NCI-H460 (cell line): ENCODE measurements at places on chromosomes 13 and 19.

DNA sequence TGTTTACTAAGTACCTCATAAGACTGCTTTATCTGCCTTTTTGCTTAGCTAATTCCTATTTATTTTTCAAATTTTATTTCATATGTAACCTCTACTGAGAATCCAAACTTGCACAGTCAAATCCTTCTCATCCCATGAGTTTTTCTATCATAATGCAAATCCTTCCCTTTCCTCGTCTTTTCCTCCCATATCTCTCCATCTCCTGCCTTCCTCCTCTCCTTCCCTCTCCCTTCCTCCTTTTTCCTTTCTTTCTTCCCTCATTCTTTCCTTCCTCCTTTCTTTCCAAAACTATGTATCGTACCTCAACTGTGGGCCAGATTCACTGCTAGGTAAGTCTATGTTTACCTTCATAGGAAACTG, 201.4 kb upstream of the TMTC4 start:
- DNase-seq: no peak

DNA sequence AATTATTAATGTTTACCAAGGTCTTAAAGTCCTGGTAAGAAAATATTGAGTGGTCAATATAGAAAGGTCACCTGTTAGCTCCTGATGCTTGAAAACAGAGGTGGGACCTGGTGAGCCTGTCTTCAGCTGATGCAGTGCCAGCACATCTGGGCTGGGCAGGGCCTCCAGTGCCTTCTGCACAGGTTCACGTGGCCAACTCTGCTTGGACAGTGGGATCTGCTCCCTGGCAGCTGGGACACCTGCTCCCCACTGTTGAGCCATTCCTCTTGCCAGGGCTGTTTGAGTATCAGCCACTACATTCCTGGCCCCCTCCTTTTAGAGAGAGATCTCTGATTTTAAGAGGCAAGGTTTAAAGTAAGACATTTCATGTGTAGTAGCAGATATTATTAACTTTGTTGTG, 135.0 kb downstream of the TM9SF2 start:
- DNase-seq: no peak

DNA sequence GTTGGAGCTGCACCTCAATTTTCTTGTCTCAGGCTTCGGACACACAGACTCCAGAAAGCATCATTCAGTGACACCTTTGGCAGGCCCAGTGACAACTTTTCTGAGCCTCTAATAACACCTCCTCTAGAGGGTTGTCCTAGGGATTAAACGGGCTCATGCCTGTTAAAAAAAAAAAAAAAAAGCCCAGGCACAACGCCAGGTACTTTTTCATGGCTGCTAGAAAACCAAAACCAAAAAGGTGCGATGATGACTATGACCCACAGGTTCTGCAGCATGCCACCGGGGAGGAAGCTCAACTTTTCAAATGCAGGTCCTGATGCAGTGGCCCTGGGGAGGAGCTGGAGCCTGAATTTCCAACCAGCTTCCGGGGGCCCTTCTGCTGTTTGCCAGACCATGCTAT, 184.2 kb downstream of the ABCC4 start:
- DNase-seq: no peak

- no peak for DNase-seq
Measured at GRCh38 chr19:50858886-50859285, 4.2 kb downstream of the KLK3 start.
